ENCODE measurements at places on chromosomes 6 and 20.

DNA sequence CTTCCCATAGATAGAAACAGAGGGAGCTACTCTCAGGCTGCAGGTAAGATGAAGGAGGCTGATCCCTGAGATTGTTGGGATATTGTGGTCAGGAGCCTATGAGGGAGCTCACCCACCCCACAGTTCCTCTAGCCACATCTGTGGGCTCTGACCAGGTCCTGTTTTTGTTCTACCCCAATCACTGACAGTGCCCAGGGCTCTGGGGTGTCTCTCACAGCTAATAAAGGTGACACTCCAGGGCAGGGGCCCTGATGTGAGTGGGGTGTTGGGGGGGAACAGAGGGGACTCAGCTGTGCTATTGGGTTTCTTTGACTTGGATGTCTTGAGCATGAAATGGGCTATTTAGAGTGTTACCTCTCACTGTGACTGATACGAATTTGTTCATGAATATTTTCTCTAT is 2.8 kb downstream of the HLA-F start:
- no peak for DNase-seq

DNA sequence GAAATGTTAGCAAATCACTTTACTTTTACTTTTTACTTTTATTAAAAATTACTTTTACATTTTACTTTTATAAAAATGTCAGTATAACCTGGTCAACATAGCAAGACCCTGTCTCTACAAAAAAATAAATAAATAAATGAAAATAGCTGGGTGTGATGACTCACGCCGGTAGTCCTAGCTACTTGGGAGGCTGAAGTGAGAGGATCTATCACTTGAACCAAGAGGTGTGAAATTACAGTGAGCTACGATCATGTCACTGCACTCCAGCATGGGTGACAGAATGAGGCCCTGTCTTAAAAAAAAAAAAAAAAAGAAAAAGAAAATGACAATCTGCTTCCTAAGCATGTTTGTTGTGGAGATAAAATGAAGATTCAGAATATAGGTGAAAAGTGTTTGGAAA is 31.0 kb upstream of the FBXO30 start:
- DNase-seq: no peak

DNA sequence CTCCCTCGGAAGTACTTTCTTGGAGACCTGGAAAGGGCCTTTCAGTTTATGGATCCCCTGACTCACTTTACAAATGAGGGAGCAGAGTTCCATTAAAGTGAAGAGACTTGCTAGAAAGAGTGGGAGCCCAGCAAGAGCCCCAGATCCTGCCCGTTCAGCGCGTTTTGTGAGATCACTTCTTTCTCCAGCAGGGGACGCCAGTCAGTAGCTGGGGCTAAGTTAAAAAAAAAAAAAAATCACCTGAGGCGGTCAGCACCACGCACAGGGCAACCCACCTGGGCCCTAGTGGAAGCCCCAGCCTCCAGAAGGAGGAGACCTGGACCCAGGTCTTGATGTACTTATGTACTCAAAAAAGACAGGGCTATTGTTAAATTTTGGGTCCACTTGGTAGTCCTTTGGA is 274.5 kb upstream of the RNF24 start:
- no peak for DNase-seq

- DNase-seq: no peak
These were observed 308.2 kb upstream of the THEMIS start for GRCh38 chr6:128208851-128209580.

DNA sequence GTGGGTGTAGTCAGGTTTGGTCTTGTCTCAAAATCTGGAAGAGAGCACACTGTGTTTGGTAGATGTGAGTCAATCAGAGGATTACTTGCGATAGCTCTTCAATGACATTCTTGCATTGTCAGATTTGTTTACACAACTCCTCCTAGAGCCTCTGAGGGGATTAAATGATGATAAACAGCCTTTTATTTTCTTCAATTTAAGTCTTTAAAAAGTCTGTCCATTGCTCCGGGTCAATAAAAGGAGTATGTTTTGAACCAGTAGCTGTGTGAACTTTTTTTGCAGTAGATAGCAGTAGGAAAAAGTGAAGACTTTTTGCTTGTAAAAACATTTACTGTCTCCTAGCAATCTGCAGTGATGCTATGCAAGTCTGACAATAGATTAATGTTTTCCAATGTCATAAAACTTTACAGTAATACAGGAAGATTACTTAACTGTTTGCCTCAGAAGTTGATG is 49.9 kb downstream of the GJA1 start:
- DNase-seq: no peak

GRCh38 chr6:15735567-15736265 is 72.9 kb upstream of the DTNBP1 start:
- no peak for DNase-seq

DNA sequence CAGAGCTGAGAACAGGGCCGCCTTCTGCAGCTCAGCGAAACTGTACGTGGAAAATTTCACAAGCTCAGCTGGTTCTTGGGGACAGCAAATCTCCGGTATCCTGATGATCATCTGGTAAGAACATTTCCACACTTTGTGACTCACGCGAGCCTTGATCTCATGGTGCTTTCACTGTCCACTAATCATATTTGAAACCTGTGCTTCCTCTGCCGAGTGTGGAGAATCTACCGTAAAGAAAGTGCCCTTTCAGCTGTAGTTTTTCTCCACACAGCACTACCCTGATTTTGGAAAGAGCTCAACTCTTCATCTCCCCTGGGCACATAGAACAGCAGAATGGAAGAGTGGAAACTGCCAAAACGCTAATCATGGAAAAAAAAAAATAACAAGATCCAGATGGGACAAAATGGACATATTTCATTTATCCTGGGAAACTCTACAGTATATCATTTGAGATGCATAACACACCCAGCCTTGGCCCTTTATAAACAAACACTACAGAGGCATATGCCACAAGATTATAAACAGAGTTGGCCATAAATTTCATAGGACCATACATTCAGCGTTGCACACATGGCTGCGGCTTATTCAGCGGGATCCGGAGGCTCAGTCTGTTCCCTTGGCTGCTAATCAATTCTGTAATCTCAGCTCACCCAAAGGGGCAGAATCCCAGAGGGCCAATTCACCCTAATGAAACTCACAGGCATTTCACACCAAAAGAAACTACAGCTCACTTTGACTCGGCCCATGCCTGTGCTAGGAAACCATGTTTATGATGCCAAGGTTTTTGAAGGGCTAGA is 434.5 kb downstream of the HDGFL1 start:
- DNase-seq: no peak

GRCh38 chr6:34182751-34183531 is 37.1 kb upstream of the GRM4 start:
- DNase-seq: no peak

DNA sequence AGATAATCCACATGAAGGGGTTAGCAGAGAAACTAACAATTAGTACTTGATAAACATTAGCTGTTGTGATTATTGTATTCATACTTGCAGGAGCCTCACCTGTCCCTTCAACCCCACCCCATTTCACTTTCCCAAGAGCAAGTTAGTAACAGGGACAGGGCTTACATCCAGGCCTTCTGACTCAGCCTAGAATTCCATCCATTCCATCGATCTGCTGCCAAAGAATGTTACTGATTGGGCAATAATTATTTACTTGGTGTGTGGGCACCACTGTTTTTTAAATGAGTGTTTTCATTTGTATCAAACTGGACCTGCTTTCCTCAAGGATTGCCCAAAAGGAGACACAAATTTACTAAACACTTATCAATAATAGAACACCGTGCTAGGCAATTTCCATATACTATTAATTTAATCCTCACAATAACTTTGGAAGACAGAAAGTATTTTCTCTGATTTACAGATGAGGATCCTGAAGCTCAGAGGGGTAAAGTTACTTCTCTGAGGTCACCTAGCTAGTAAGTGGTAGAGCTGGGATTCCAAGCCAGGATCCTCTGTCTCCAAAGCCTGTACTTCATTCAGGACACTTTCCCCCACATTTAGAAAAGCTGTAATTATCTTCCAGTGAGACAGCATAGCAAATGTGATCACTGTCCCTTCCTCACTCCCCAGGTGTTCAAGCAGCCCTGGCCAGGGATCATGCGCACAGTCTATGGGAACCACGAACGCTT is 32.8 kb downstream of the GSS start:
- DNase-seq: no peak

DNA sequence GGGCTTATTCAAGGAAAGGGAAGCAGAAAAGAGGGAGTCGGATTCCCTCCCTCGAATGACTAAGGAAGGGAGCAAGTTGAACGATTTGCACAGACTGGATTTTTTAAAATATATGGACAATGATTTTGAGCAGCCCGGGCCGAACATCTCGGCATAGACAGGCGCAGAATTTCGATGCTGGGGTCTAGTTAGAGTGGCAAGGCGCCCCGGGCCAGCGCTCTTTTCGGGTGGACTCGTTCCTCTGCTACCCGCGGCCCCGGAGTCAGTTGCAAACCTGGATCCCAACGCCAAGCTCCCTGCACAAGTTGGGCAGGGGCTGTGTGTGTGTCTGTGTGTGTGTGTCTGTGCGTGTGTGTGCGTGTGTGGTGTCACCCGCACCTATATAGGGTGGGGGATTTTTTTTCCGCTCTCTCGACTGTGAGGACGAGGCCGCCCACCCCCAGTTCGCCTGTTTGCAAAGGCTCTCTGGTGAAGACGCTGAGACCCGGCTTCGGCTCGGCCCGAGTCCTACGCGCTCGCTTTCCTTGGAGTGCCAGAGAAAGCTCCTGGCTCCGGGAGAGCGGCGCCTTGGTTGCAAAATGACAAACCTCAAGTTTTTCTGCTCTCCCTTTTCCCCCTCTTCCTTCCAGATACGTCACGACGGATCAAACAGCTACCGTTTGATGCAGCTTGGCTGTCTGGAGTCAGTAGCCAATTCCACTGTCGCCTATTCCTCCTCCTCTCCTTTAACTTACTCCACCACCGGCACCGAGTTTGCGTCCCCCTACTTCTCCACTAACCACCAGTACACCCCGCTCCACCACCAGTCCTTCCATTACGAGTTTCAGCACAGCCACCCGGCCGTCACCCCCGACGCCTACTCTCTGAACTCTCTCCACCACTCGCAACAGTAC is 1.4 kb downstream of the TFAP2D start:
- no peak for DNase-seq

DNA sequence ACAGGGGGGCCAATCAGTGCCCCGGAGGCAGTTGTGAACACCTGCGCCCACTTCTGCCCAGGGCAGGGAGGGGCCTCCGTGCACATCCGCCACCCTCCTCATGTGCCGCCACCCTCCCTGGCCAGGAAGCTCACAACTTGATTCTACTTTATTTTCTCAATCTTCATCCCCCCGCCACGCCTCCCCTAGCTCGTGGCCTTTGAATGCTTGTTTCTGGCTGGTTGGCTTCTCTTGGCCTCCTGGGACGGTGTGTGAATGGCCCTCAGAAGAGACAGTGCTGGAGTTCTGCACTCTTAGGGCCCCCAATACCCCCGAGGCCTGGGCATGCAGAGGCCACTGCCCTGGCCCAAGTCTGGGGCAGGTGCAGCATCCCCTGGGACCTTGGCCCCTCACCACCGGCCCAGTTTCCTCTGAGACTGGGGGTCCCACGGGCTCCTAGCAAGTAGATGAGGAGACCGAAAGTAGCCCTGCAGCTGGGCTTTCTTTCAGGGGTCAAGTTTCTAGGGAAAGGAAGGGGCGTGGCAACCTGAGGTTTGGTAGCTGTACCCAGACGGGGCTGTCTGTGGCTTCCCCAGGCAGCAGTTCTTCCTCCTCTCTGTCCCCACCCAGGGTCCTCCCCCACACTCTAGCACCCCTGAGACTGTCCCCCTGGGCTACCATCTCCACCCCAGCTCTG is 1.3 kb downstream of the RGS19 start:
- DNase-seq: no peak

DNA sequence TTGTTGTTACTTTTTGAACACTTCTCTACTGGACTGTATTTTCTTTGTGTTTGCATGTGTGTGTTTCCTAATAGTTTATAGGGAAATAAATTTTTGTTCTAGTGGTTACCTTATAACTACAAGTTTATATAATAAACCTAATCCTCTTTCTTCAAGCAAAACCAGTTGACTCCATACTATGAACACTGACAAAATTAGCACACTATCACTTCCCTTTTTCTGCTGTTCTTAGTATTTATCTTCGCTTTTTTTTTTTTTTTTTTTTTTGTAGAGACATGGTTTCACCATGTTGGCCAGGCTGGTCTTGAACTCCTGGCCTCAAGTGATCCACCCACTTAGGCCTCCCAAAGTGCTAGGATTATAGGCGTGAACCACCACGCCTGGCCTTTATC is 25.0 kb upstream of the C6orf62 start:
- DNase-seq: no peak

DNA sequence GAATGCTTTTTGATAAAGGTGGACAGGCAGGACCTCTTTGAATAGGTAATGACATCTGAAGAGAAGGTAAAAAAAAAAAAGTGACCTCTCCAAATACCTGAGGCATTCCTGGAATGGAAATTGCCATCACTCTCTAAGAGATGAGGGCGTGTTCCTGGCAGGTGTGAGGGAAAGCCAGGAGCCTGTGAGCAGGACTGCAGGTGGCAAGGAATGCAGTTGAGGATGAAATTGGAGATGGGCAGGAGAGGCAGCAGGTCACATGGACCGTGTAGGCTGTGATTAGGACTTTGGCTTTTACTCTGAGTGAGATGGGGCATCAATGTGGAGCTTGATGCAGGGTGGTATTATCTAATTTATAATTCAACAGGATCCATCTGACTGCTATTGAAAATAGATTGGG is 227.4 kb downstream of the LRFN2 start:
- DNase-seq: peak; percentile 58

DNA sequence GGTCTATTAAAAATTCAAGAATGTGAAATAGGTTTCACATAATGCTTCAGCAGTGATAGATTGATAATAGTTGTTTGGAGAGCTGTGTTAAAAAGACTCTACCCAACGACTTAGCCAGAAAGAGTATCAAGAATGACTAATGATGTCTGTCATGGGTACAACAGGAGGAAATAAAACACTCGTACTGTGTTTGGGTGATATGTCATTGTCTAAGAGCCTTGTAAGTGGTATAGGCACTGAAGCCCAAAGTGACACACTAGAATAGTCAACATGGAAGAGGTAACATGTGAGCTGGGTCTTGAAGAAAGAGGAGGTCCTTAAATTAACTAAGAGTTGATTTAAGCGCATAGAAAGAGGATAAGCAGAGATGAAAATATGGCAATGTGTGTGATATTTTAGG is 471.8 kb upstream of the MAN1A1 start:
- no peak for DNase-seq

GRCh38 chr6:161273274-161273751 is 548 bp downstream of the AGPAT4 start:
- peak; percentile 80 for DNase-seq

DNA sequence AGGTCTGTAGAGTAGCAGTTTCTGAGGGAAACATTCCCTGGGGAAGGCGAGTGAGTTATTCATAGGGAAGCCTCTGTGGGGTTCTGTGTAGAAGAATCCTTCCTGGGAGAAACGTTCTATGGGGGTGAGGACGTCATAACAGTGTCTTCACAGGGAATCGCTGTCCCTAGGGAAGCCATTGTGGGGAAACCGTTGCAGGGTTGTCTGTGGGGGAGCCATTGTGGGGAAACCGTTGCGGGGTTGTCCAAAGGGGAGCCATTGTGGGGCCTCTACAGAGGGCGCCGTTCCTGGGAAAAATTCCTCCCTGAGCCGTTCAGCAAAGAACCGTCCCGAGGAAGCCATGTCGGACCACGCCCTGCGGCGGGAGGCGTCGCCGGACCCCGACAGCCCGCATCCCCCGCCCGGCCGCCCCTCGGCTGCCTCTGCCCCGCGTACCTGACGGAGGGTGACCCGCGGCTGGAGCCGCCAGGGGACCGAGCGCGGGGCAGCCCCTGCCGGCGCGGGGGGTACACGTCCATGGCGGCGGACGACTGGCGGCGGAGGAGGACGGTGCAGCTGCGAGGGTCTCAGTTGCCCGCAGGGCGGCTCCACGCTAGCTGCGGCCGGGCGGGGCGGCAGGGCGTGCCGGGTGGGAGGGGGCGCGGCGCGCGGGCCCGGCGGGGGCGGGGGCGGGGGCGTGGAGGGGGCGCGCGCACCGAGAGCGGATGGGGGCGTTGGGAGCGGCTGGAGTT is at the start of gene DNAAF9:
Gene DNAAF9 (minus strand): TSS at position 630 of the 731 bp plus-strand sequence. CDS start 112 bp downstream, at position 518.
- DNase-seq: peak; percentile 27

- DNase-seq: no peak
These were observed 93.7 kb upstream of the EDN1 start for GRCh38 chr6:12196326-12196936.
